ENCODE measurements at places on chromosomes 4 and X.
A peak's percentile ranks its signal among the peaks of the same experiment; 100 is the strongest.

DNA sequence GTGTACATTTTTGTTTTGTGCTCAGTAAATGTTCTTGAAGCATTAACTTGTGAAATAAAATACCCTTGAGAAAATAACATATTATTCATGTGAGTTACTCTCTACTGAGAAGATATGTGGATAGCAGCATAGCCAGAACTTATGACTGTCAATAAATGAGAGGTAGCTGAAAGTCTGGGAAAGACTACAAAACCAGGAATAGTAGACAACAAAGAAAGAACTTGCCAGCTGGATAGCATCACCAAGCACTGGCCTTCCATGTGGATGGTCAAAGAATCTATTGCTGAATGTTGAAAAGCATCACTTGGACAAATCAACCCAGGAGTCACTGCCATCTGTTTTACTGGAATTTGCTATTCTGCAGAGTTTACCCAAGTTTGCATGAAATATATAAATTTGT lies 650.0 kb upstream of the HTR2C start:
- no peak for DNase-seq

DNA sequence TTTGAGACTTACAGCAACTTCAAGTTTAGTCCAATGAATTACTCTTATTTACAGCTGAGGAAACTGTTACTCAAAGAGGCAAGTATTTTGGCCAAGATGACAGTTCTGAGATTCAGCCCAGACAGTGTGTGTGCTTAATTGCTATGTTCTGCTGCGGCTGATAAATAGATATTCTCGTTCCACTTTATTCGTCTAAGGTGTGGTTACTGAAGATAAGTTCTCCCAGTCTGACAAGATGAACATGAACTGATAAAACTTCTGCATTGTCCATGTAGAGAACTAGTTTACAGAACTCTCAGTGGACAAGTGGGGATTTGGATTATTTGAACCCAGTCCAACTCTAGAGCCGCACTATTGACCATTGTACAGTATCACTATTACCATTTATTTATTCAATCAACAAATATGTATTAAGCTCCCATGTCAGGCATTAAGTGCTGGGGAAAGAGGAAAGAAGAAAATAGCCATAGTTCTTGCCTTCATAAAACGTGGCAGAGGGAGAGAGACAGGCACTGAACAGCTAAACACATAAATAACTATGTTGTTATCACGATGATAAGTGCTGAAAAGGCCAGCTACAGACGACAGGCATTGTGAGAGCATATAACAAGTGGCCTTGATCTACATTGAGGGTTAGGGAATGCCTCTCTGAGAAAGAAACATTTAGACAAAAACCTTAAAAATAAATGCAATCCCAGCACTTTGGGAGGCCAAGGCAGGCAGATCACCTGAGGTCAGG lies 4.0 kb upstream of the DHX15 start:
- no peak for DNase-seq

GRCh38 chr4:121094297-121094966 lies 22.1 kb upstream of the NDNF start:
- DNase-seq: no peak

DNA sequence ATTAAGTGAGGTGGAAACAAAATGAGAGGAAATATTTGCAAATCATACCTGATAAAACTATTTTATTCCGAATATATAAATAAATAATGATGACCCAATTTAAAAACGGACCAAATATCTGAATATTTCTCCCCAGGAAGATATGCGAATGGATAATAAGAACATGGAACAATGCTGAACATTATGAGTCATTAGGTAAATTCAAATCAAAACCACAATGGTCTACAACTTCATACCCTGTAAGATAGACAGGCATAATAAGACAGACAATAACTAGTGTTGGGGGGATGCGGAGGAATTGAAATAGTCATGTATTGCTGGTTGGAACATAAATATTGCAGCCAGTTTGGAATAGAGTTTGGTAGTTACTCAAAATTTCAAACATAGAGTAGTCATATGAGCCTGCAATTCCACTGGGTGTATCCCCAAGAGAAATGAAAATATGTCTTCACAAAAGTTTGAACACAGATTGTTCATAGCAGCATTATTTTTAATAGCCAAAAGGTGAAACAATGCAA lies 47.6 kb upstream of the DRP2 start:
- no peak for DNase-seq

DNA sequence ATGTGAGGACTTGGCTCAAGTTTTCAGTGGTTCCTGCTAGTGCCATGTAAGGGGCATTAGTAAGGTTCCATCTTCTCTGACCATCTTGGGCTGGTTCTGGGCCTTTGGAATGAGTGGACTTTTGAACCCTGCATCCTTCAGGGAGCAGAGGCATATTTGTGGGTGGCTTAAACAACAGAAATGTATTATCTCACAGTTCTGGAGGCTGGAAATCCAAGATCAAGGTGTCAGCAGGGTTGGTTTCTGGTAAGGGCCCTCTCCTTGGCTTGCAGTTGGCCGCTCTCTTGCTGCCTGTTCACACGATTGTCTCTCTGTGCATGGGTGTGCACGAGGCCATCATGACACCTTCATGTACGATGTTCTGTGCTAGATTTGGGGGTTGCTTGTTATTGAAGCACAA lies 21.3 kb downstream of the CCKAR start:
- no peak for DNase-seq

DNA sequence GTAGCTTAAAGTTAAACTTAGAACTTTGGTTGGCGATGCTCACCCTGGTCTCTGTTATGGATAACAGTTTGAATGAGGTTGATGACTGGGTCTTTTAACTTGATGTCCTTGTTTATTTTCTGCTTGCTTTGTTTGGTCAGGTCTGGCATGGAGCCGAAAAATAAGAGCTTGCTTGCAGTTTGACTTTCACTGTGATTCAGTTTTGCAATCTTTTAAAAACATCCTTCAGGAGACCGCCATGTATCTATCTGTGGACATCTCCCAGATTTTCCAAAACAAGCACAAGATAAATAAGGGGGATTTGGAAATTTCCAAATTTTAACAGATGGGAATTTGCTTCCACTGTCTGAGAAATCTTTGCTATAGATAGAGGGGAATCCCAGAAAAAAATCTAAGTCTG lies 246.7 kb downstream of the PALLD start:
- DNase-seq: no peak

- DNase-seq: no peak
Measured at GRCh38 chr4:3328814-3329663, 36.2 kb downstream of the RGS12 start.

DNA sequence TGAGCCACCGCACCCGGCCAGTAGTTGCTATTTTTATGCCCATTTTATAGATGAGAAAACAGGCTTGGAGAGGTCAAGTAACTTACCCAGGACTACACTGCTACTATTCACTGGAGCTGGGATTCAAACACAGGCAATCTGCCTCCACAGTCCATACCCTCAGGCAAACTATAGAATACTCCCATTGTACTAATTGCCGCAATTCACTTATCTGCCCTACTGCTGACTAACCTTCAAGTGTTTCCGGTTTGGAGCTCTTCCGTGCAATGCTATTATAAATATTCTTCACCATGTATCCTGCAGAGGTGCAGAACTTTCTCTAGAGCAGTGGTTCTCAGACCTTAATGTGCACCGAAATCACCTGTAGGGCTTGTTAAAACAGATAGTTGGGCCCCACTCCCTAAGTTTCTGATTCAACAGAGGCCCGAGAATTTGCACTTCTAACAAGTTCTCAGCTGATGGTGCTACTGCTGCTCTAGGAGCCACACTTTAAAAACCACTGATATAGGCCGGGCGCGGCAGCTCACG lies 1.9 kb upstream of the G3BP2 start:
- no peak for DNase-seq

DNA sequence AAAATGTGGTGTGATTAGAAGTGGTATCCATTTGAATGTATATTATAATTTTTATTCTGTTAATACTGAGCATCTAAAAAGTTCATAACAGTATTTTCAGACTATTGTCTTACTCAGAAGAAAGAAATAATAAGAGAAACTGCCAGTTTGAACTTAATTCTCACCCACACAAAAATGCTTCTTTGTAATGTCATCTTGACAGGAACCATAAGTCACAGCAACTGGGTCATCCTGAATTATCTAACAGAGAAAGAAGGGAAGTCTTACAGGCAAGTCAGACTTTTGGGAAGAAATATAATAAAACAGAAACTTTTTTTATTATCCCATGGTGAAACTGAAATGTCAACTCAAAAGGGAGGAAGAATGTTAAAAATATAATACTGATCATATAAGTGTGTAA lies 83.1 kb downstream of the NDST4 start:
- no peak for DNase-seq

DNA sequence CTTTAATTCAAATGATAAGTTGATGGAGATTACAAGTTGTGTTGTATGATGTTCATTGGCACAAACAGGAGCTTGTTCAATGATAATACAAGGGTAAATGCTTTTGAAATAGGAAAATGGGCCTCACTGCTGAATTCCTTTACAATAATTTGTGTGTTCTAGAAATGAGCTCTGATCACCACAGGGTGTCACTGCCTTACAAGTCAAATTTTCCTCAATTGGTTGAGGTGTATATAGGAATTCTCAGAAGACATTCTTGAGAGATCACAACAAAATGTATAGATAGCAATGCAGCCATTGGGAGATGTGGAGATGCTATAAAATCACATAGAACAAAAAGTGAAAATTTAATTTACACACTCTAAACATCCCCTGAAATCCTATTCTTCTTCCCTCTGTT lies 49.6 kb downstream of the KLF8 start:
- no peak for DNase-seq

DNA sequence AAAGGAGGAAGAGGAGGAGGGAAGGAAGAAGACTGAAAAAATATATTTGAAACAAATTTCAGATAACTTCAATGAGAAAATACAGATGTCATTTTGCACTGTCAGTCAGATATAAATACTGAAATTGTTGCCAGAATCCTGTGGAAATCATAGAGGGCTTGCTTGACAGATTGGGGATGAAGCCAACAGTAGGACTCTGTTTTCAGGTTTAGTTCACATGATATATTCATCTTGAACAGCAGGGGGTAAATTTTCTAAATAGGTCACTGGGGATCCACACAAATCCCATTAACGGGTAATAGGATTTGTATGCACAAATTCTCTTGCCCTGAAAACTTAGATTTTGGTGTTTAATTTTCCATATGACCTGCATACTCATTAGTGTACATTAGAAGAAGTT lies 103.3 kb upstream of the PCDH18 start:
- DNase-seq: no peak

DNA sequence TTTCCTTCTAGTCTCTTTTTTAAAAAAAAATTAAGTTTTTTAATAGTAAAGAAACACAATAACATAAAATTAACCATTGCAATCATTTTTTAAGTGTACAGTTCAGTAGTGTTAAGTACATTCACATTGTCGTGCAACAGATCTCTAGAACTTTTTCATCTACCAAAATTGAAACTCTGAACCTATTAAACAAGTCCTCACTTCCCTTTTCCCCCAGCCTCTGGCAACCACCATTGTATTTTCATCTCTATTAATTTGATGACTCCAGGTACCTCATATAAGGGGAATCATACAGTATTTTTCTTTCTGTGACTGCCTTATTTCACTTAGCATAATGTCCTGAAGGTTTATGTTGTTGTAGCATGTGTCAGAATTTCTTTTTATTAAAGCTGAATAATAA lies 31.8 kb downstream of the MSL3 start:
- DNase-seq: no peak

GRCh38 chr4:2686379-2687265 lies 69.5 kb downstream of the TNIP2 start:
- DNase-seq: no peak

DNA sequence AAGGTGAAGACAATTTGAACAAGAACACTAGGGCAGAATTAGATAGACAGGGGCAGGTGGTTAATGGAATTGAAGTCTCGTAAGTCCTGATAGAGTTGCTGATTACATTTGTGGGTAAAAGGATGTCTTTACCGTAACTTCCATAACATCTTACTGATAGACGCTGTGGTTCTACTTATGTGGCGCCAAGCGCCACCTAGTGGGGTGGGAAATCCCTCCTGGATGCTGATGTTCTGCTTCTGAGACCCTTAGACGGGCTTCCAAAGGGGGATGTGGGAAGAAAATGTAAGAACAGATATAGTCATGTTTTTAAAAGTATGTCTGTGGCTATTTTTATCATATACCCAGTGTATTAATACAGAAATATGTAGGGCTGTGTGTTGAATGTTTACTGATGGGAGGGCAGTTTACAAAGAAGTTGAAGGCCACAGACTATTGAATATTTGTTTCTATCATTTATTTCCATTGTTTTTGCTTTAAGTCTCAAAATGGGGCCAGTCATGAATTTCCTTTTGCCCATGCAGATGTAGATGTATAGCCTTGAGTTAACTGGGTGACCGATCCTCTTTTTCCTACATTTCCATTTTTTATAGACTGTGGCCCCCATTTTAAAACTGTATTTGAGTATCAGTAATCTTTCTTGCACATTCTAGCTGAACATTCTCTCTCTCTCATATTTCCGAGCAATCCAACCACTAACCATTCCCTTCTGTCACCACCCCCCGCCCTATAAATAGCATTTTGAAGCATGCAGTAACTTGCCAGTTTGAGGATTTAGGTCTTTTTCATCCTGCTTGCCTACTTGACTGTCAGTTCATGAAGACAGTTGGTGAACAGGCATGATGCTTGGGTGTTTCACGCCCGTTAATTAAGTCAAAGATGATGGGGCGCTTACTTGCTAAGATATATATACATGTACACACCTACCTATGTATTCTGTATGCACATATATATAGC lies 12.1 kb upstream of the TLR8 start:
- DNase-seq: peak; percentile 10

Data from activated naive CD4-positive, alpha-beta T cell (primary cell).